ENCODE measurements at places on chromosomes 1 and 21. TPM values are rescaled to one million over a fixed set of nuclear protein-coding genes. Genes with fewer than 3 reads are reported as not detected.

MMEL1 gene
- under 0.01 TPM for total RNA-seq

SAMSN1 gene
- 0.15 TPM for total RNA-seq

VSIG8 gene
- total RNA-seq, result 0.17 TPM

PGLYRP4 gene
- not detected for total RNA-seq

ST6GALNAC5 gene
- total RNA-seq, result 0.44 TPM

ODR4 gene
- 15.5 TPM for total RNA-seq

DNALI1 gene
- 5.5 TPM for total RNA-seq

DEPDC1 gene
- total RNA-seq, result 35.5 TPM

ANKRD34A gene
- total RNA-seq, result 0.73 TPM

MAP10 gene
- 1.7 TPM for total RNA-seq

LEFTY1 gene
- not detected for total RNA-seq

OR2L2 gene
- under 0.01 TPM for total RNA-seq

KRTAP10-3 gene
- total RNA-seq, result not detected

SYNC gene
- 136 TPM for total RNA-seq

TRABD2B gene
- not detected for total RNA-seq

GJA4 gene
- total RNA-seq, result 0.15 TPM

LRRC53 gene
- not detected for total RNA-seq

AVPR1B gene
- total RNA-seq, result not detected

FCMR gene
- total RNA-seq, result not detected

MYBPH gene
- total RNA-seq, result 2.2 TPM

CLCNKB gene
- under 0.01 TPM for total RNA-seq

AADACL4 gene
- total RNA-seq, result not detected

HTR1D gene
- not detected for total RNA-seq

ALX3 gene
- not detected for total RNA-seq

HFM1 gene
- total RNA-seq, result 0.17 TPM

LENEP gene
- not detected for total RNA-seq

RAB13 gene
- total RNA-seq, result 112 TPM

EIF4G3 gene
- total RNA-seq, result 44.8 TPM

TSPEAR gene
- total RNA-seq, result not detected

SELENBP1 gene
- 120 TPM for total RNA-seq

All from smooth muscle cell of trachea (primary cell).